ENCODE measurements at places on chromosomes 12 and 14.
A peak's percentile ranks its signal among the peaks of the same experiment; 100 is the strongest.

- no peak for DNase-seq
These were observed 80.7 kb downstream of the EPS8 start for GRCh38 chr12:15708396-15709076.

- DNase-seq: peak; percentile 1
These were observed 573 bp downstream of the ARL6IP4 start for GRCh38 chr12:122981036-122981471.

DNA sequence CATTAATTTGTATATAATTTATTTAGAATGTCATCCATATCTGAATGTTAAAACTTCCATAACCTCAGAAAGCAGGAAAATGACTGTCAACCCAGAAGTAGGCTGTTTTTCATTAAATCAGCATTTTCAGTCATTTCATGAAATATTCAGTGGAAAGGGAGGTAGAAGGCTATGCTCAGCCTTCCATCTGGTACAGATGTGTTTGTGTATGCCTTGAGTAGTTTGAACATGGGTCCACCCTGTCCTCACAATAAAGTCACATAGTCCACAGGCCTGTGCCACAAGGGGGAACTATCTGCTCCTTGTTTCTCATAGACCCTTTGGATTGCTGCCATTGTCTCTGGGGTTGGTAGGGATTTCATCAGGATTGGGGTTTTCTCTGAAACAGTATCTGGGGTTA, 9.1 kb downstream of the LACRT start:
- DNase-seq: no peak

DNA sequence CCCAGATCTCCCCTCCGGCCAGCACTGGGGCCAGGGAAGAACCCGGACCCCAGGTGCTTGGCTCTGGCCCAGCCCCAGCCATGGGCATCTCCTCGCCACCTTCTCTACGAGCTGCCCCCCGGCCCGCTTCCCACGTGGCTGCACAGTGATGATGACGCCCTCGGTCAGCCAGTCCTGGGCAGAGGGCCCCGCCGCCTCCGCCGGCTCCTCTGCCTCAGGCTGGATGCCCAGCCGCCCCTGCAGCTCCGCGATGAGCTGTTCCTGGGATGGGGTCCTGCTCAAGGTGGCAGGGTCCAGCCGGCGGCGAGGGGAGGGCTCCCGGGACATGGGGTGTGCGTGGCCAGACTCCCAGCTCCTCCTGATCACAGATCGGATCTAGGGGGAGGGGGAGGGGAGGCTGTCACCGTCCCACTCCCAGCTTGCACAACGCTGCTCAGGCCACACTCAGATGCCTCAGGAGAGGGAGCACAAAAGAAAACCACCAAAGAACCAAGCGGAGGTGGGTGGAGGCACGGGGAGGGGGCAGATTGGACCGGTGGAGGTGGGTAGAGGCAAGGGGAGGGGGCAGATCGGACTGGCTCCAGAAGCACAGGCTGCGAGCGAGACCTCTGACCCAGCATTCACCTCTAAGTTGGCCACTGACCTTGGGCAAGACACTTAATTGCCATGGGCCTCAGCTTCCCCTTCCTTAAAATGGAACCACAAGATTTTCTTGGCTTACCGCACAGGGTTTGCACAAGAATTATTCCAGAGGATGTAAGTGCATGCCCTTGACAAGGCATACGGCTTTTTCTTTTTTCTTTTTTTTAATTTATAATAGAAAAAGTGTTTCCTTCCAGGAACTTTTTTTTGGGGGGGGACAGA, 16.1 kb upstream of the RPLP0 start:
- DNase-seq: no peak

DNA sequence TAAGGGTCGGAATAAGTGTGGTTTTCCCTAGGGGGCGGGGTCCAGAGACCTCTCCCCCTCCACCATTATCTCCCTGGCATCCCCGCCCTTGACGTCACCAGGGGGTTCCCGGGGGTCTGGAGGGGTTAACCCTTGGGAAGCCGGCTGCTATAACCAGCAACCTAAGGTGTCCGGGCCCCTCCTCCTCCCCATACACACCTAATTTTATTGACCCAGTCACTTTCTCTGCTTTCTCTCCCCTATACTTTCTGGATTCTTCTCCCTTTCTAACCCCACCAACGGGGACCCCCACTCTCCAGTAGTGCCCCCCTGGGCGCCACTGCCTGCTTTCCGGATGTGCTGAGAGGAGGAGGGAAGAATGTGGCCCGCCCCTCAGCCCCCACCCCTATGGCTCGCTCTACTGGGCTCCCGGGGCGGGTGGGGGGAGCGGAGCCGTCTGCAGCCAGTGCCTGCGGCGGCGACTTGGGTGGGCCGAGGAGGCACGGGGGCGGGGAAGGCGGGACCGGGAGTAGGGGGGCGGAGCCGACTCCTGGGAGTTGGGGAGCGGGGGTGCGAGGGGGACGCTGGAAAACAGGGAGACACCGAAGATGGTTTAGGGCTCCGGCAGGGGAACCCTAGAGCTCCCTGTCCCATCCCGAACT, 1.8 kb downstream of the GLI1 start:
- no peak for DNase-seq

GRCh38 chr12:109555431-109556315, 17.6 kb downstream of the MMAB start:
- no peak for DNase-seq

DNA sequence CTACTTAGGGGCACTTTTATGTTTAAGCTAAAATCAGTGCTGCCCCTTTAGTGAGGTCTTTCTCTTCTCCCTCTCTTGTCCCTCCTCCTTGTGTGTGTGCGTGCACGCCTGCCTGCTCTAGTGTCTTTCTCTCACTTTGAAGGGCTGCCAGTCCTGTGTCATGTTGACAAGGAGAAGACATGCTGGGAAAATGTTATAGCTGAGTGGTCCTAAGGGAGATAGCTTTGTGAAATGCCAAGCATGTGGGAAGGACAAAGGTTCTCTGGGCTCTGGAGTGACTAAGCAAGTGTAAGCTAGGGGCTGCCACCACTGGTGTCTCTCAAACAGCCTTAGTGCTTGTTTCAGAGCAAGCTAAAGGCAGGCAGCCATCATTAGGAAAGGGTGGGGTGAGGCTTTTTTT, 108.4 kb downstream of the EMP1 start:
- no peak for DNase-seq

DNA sequence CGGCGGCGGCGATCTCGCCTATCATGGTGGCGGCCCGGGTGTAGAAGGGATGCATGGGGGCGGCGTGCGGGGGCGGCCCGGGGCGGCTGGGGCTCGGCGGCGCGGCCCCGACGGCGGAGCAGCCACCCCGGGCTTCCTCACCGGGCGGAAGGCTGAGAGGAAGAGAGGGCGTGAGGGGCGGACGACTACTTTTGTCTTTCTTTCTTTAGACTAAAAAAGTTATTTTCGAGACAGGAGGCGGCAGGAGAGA, 240 bp downstream of the BTG1 start:
- DNase-seq: peak; percentile 54

DNA sequence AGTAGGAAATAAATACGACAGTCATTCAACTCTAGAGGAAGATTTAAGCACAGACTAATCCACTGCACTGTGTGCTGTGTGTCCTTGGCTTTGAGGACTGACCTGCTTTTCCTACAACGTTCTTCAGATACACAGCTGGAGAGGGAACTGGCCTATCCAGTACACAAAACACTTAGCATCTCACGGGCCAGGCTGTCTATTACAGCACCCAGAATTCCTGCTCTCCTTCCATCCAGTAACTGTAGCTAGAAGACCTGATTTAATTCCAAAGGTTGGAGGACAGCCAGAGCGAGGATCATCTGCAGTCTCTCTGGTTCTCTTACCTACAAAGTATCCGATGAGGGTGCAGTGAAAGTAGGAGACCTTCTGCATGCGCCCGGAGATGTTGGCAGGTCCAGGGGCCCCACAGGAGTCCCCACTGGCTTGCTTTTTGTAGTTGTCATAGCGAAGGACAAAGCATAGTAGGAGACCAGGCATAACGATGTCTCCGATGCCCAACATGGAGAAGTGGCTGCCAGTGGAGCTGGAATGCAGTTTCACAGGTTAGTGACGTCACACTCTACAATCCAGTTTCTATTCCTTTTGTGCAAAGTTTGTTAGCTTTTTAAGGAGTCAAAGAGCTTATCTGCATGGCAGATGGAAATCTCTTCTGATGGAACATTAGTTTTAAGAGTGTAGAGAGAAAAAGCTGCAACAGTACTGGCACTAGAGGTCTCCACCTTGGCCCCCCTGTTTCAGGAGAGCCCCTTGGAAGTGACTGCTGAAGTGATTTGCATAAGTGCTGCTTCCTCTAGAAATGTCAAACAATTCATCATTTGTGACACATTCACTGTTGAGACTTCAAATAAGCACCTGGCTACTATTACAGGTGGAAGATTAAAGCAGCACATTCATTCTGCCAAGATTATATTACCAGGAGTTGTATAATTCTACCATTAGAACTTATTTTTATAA, 41.7 kb downstream of the ACADS start:
- DNase-seq: no peak

DNA sequence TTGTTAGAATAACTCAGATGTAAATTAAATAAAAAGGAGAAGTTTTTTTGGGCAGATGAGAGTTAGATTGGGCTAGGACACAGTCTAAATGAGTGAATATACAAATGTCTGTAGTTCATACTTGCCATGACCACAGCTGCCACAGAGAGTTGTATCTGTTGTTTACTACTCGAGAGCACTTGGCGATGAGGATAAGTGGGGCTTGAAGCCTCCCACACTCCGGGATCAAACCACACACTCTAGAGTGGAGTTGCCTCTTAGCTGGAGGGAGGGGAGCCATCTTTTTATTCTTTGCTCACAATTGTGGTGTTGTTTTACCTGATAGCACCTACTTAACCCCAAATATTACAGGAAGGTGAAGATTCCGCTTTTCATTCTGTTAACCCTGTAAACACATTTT, 27.5 kb downstream of the BEST3 start:
- no peak for DNase-seq

- DNase-seq: no peak
These were observed 1.0 kb downstream of the ZDHHC22 start for GRCh38 chr14:77140359-77141213.

- DNase-seq: no peak
These were observed 42.1 kb downstream of the IGF1 start for GRCh38 chr12:102438047-102438826.

GRCh38 chr14:75711796-75712211, 50.8 kb downstream of the TTLL5 start:
- DNase-seq: no peak

DNA sequence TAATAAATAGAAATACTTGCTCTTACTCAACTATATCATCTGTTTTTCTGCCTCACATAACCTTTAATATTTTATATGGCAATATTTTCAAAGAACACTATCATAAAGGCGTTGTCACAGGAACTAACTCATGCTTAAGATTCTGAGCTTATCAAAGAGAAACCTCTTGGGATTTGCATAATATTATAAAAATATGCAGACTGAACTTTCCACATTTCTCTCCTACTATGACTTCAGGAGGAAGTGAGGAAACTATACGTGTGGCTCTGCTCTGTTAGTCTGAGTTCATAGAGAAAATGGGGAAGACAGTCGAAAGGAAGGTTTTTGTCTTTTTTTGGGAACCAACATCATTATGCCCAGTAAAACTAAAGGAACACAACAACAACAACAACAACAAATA, 124.7 kb downstream of the GARIN6 start:
- DNase-seq: no peak

- DNase-seq: no peak
These were observed 658.5 kb upstream of the MGAT4C start for GRCh38 chr12:86914721-86915120.

GRCh38 chr14:99936056-99936455, 129.2 kb upstream of the EVL start:
- DNase-seq: no peak

- DNase-seq: no peak
These were observed 11.8 kb upstream of the DERA start for GRCh38 chr12:15899282-15899870.

DNA sequence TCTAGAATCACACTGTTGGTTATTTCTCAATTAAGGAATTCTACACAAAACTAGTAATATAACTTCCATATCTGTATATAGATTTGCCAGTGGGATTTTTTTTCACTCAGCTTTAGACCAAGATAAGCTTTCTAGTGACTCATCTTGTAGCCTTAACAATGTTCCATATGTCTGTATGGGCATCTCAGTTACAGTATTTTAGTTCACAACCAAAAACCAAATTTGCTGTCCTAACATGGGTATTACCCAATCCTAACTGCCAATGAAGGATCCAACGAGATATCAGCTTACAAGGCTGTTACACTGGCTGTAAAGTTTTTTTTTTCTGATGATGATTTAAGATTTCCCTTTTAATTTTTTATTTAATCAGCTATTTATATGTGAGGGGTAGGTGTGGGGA, 31.5 kb upstream of the KRR1 start:
- no peak for DNase-seq

DNA sequence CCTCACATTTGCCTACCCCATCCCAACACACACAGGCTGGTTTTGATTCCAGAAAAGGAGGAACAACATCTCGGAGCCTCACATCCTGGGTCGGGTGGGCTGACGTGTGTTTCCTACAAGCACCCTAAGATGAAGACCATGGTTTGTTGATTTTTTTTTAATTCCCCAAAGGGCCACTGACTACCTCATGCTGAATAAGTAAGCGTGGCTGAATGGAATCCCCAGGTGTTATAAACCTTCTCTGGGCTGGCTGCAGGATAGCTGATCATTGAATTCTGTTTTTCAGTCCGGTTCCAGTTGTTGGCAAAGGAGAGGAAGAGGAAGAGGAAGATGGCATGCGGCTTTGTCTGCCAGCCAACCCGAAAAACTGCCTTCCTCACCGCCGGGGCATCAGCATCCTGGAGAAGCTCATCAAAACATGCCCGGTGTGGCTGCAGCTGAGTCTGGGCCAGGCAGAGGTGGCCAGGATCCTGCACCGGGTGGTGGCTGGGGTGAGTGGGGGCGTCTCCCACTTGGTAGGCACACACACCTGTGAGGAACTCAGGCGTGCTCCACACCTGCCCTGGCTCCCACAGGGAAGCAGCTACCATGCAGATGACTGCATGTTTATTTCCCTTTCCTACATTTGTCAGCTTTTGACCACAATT, 42.0 kb downstream of the RIN3 start:
- no peak for DNase-seq

- no peak for DNase-seq
These were observed 53.5 kb upstream of the LDHB start for GRCh38 chr12:21710958-21711775.

DNA sequence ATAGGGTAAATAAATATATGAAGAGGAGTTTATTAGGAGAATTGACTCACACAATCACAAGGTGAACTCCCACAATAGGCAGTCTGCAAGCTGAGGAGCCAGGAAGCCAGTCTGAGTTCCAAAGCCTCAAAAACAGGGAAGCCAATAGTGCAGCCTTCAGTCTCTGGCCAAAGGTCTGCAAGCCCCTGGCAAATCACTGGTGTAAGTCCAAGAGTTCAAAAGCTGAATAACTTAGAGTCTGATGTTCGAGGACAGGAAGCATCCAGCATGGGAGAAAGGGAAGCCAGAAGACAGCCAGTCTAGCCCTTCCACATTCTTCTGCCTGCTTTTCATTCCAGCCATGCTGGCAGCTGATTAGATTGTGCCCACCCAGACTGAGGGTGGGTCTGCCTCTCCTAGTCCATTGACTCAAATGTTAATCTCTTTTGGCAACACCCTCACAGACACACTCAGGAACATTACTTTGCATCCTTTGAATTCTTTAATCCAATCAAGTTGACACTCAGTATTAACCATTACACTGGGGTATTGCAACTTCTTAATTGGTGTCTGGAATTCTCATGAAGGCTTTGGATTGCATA, 736.5 kb upstream of the LMO3 start:
- no peak for DNase-seq
